Lower lobe of right lung (tissue), 2 donors: ENCODE measurements at places on chromosomes 4 and X. TPM values are rescaled to one million over a fixed set of nuclear protein-coding genes. Genes with fewer than 3 reads are reported as not detected.

DNA sequence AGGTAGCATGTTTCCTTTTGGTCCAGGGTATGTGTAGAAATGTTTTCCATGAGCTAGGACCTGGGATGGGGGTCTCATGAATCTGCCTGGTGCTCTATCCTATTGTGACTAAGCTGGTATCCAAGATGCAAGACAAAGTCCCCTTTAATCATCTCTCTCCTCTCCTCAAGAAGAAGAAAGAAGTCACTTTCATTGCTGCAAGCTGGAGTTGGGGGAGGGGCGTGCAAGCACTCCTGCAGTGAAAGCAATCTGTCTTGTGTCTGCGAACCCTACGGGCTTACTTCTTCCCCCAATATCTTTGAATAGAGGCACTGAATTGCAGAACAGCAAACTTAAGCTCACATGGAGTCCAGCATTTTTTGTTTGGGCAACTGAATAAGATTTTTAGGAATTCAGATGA lies 27.2 kb upstream of the GRPR start:
- DNase-seq: no peak

- DNase-seq: no peak
These were observed 40.7 kb downstream of the KLF3 start for GRCh38 chr4:38704622-38705154.

CT83 gene
- not detected for total RNA-seq

GRCh38 chr4:143358923-143359643 lies 22.4 kb downstream of the GAB1 start:
- DNase-seq: peak; percentile 70

NDNF gene
- 108 TPM for total RNA-seq

- DNase-seq: no peak
These were observed 121.9 kb upstream of the SMIM10 start for GRCh38 chrX:134868771-134869495.

GRCh38 chrX:70825366-70825765 lies 83.1 kb downstream of the TEX11 start:
- DNase-seq: no peak

ANKRD37 gene
- 15.7 TPM for total RNA-seq

DNA sequence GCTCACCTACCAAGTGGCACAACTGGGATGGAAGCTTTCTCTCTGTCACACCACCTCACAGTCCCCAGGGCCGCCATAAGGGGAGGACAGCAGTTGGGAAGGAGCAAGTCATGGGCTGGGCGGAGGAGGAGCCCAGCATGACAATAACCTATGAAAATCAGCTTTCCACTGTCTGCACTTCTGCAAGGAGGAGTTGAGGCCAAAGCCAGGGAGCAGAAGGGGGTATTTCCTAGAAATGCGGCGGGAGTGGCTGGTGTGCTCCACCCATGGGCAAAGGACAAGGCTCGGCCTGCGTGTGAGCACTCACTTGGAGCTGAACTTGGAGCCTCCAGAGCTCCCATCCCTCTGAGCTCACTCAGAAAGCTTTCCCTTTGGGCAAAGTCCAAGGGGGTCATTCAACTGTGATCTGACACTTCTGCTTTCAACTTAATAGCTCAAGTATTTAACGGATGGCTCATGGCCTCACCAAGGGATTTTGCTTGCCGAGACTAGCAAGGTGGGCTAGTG lies 18.5 kb downstream of the APLN start:
- DNase-seq: no peak

DNA sequence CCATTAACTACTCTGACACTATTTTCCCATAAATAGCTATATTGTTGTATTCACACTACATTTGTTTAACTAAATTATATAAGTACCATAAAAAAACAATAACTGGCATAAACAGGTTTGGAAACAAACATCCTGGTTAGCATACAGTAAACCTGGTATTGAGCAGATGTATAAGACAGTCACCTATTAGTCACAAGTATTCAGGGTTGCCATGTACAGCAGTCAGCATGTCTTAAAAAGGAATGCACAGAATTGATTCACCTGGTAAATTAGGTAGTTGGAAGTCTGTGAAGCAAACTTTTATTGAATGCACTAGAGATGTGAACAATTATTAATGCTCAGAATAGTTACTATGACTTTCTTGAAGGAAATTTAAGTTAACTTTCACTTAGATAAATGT lies 137.9 kb downstream of the FAM13A start:
- DNase-seq: no peak

BOD1L1 gene
- 42.7 TPM for total RNA-seq

DNA sequence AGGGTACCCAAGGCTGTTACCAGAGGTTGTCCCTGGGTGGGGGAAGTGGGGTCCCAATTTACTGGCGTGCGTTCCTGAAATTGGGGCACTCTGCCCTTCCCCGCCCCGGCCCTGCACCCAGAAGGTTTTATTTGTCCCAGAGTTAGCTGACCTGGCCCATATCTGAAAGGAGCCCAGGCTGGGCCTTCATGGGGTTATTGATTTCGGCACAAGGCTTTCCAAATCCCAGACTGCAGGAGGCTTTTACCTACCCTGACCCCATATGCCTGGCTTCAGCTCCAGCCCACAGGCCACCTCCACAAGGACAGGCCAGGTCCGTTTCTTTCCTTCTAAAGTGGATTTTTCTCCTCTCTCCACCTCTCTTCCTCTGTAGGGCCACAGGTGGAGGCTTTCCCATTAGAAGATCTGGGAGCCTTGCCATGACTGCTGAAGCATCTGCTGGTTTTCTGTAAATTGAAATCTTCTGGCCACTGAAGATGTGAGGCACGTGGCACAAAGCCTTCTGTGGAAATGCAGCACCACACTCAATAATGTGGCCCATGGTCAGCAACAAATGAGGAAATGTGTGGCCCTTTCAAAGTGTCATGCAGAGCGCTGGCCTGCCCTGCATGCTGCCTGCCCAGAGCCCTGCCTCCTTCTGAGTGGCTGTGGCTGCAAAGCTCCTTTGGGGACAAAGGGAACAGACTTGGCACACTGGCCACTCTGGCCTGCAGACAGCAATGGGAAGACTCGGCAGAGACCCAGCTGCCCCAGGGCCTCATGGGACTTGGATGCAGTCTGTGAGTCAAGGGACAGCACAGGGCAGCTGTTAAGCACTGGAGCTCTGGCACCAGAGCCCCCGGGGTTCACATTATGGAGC lies 43.1 kb upstream of the MTM1 start:
- DNase-seq: no peak

TLR10 gene
- 1.2 TPM for total RNA-seq

DNA sequence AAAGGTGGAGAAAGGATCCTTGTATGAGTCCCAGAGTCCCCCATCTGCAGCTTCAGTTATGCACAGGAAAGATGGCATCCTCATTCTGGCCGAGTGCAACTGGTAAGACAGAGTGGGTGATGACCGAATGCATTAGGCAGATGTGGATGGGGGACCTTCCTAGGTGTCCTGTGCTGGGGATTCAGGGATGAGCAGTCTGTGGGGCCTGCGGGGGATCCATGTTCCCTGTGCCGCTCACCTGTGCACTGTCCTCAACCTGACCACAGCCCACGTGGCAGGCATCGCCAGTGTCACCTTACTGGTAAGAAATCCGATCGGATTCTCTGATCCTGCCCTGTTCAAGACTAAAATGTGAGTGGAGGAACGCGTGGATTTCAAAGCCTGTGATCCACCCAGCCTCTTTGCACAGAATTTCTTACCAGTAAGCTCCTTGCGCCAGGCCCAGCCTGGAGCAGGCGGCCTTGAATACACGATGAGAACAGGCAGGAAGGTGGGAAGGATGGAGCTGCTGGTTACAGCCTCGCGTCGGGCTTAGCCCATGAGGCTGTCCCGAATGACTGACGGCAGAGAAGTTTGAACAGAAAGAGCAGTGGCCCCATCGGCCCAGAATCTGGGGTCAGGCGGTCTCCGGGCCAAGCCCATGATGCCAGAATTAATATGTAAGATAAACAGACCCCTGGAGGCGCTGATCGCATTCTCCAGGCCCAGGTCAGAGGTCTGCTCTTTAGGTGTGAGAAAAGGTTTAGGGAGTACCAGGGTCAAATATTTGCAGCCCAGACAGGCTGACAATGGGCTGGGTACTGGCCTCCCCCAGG lies 56.5 kb downstream of the CPZ start:
- no peak for DNase-seq

PPEF2 gene
- not detected for total RNA-seq

GRCh38 chrX:1185561-1185960 lies 26.9 kb downstream of the CRLF2 start:
- DNase-seq: no peak

- DNase-seq: no peak
These were observed 19.6 kb upstream of the LCORL start for GRCh38 chr4:18041114-18041513.

GRCh38 chrX:259692-260355 lies 21.4 kb upstream of the PLCXD1 start:
- DNase-seq: peak; percentile 30

DAPP1 gene
- total RNA-seq: 15.1 TPM

GRCh38 chrX:84956304-84956703 lies 47.4 kb upstream of the APOOL start:
- no peak for DNase-seq

GRCh38 chr4:98385831-98386230 lies 124.6 kb downstream of the RAP1GDS1 start:
- DNase-seq: no peak

CXXC4 gene
- total RNA-seq: 1.9 TPM

- no peak for DNase-seq
These were observed 234.8 kb downstream of the SCFD2 start for GRCh38 chr4:53130896-53131561.

DNA sequence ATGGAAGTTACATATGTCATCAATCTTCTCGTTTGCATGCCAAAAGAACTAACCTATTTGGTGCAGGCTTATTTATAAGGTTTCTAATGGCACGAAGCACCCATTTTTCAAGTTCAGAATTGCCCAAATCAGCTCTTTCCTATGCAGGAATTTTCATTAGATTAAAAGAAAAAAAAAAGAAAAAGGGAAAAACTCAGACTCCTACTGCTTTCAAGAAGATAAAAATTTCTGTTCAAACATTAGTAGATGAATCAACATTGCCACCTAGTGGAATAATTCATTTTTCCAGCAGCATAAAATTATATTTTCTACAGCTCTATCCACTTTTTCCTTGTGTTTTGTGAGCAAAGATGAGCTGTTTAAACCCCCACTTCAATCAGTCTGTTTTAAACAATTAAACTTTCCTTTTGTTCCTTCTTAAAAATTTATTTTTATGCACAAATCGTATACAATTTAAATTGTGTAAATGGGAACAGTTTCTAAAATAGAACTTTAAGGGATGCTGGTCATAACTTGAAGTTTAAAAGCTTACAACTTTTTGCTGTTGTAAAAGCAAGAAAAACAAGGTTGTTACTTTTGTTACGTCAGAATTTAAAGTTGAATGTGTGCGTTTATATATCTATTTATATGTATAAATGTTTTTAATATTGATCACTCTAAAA lies 309.9 kb downstream of the ARAP2 start:
- no peak for DNase-seq

GPRASP3 gene
- 4.5 TPM for total RNA-seq

GRCh38 chr4:165222651-165222994 lies 15.3 kb downstream of the KLHL2 start:
- no peak for DNase-seq

HTR2C gene
- total RNA-seq: not detected

- DNase-seq: no peak
These were observed 41.4 kb downstream of the PABPC4L start for GRCh38 chr4:134160211-134160610.

PDZD4 gene
- total RNA-seq: 8.5 TPM

GRCh38 chrX:32937043-32937442 lies 274.3 kb downstream of the DMD start:
- no peak for DNase-seq
